ENCODE measurements at places on chromosomes 6 and 20.

GRCh38 chr6:117546674-117547073 lies 55.6 kb downstream of the GOPC start:
- DNase-seq = no peak

DNA sequence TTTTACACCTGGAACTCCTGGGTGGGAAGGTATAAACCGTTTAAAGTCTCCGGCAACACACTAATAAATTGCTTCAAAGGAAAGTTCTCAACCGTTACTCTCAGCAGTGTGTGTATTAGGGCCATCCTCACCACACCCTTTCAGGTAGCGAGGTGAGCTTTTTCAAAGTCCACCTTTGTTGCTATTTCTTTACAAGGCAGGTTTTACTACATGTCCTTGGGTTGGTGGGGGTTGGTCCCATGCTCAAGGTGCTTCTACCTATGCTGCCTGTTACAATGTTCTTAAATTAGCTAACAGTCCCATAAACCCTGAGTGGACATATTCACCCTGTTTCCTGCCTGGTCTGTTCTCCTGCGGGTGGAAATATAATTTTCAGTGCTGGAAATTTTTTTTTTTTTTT lies 13.2 kb upstream of the OSER1 start:
- DNase-seq = no peak

DNA sequence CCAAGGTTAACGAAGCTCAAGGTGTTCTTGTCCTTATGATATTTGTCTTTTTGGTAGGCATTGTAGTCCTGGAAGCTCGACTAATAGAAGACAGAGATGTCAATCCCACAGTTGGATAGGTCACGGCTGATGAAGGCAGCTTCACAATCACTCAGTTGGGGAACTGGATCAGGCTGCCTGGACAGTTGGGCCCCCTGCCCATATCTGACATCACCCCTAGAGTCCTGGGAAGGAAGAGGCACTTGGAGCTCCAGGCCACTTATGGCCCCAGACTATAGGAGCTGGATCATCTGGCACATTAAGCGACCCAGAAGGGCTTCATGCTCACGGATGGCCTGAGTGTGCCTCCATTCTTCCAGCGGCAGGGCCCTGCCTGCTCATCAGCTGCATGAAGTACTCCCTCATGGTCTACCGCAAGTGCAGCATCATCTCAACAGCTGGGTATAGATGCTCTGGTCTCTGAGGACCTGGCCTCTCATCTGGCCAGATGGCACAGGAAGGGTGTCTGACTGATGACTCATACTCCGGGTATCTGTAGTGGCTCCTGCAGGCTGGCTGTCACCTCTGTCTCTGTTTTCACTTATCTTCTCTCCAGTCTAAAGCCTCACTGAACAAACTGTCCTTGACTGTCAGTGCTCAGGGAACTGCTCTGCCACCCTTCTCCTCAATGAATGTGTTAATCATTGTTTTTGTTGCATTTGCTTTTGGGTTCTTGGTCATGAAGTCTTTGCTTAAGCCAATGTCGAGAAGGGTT lies 29.2 kb upstream of the SSR1 start:
- peak; percentile 18 for DNase-seq

GRCh38 chr6:10558565-10558964 lies 37.4 kb downstream of the GCNT2 start:
- DNase-seq = no peak

DNA sequence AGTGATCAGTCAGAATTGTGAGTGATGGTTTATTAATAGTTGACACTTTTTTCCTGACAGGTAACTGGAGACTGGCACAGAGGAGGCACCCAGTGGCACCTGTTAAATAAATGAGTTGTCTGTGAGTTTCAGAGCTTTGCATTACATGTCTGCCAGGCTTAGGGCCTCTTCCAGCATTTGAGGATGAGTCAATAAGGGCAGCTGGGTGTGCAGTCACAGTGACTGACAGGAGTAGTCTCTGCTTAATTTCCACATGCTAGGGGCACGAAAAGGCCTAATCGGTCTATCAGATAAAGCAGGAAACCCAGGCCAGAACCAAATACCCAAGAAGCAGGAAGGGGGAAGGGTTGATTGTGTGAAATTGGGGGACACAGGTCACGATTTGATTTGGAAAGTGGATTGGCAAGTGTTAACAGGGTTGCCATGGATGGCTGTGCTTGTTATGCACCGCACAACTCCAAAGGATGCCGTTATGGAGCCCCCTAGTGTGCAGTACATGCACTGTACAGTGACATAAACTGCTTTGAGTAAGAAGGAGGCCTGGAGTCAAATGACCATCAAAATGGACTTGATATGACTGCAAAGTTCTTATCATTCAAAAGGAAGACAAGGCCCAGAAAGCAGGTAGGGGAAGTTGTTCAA lies 111.9 kb upstream of the GGTLC1 start:
- DNase-seq = peak; percentile 31

DNA sequence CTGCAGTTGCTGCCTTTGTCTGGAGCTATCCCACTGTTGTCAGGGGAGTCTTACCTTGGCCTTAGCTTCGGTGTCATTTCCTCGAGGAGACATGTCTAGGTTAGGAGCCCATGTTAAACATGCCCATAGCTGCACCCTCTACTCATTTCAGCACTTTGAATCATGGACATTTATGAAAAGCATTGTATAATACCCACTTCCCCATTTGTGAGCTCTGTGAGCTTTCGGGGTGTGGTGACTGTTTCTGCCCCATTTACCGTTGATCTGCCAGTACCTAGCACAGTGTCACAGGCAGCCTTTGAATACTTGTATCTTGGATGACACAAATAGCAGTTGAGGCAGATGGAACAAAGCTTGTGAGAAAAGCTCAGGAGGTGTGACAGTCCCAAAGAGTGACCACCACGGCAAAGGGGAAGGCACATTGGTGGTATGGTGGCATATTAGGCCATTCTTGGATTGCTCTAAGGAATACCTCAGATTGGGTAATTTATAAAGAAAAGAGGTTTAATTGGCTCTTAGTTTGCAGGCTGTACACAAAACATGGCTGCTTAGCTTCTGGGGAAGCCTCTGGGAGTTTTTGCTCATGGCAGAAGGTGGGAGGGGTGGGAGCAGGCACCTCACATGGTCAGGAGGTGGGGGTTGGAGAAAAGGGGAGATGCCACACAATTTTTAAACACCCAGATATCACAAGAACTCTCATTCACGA lies 42.0 kb downstream of the JARID2 start:
- no peak for DNase-seq

- no peak for DNase-seq
Observed at GRCh38 chr6:37013516-37014491, 8.3 kb downstream of the FGD2 start.

DNA sequence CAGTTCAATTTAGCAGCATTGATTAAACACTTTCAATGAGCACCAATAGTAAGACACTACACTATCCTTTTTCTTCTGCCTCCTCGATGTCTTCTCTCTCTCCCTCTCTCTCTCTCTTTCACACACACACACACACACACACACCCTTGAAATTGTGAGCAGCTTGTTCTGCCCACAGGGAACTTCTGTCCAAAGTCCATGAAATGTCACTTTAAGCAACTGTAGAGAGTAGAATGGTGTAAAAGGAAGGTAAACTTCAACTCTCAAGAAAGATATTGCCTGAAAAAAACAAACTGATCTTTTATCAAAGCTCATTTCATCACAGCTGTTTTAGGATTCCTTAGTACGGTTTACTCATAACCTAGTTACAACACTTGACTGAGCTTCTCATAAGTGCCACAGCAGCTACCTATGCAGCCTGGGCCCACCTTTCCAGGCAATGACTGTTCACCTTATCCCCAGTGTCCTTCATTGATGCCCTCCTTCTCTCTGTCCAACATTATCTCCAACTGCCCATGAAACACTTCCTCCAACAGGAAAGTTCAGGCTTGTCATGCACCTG lies 107.0 kb downstream of the TNFRSF21 start:
- DNase-seq = no peak

GRCh38 chr6:85669735-85670194 lies 27.1 kb upstream of the SYNCRIP start:
- DNase-seq = peak; percentile 59

- DNase-seq = no peak
Observed at GRCh38 chr20:36463212-36464061, 77.9 kb upstream of the MYL9 start.

DNA sequence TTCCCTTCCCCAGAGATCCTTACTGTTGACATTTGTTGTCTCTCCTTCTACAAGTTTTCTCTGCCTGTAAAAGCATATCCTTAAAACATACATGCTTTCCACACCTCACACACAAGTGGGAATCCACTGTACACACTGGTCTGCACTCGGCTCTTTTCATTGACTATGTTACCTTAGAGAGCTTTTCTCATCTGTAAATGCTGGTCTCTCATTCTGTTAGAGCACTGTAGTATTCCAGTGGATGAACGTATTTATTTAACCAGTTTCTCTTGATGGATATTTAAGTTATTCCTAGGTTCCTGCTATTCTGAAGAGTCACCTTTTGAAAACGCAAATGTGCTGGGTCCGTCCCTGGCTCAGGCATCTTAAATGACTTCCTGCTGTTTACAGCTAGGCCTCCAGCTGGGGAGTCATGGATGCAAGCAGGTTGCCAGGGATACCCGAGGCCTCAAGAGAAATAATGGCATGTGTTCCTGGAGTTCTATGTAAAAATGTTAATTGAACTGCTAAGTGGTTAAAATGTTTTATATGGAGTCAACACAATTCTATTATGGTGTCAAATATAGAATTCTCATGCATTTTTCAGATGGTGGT lies 61.1 kb upstream of the TGM3 start:
- DNase-seq = peak; percentile 67

- DNase-seq = peak; percentile 92
Observed at GRCh38 chr6:36938536-36938935, 16.0 kb upstream of the PI16 start.

GRCh38 chr6:122484760-122485159 lies 13.2 kb upstream of the SERINC1 start:
- DNase-seq = no peak

GRCh38 chr6:12761376-12762115 lies 45.0 kb downstream of the PHACTR1 start:
- peak; percentile 93 for DNase-seq

GRCh38 chr6:116872771-116873170 lies 4.3 kb upstream of the RFX6 start:
- no peak for DNase-seq

- DNase-seq = no peak
Observed at GRCh38 chr6:154249499-154250298, 106.9 kb downstream of the IPCEF1 start.
